ENCODE measurements at places on chromosomes 4 and X.

DNA sequence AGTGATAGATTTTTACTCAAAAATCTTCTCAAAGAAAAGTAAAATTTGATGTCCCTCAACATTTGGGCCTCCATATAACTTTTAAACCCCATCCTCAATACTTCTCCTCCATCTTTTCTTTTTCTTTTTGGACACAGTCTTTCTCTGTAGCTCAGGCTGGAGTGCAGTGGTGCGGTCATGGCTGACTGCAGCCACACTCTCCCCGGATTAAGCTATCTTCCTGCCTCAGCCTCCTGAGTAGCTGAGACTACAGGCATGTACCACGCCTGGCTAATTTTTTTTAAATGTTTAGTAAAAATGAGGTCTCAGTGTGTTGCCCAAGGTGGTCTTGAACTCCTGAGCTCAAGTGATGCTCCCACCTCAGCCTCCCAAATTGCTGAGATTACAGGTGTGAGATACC, 33.1 kb downstream of the KDM6A start:
- ATAC-seq, result peak; percentile 25

- ATAC-seq, result peak; percentile 33
These were observed 1.1 kb downstream of the OGT start for GRCh38 chrX:71533851-71534561.

DNA sequence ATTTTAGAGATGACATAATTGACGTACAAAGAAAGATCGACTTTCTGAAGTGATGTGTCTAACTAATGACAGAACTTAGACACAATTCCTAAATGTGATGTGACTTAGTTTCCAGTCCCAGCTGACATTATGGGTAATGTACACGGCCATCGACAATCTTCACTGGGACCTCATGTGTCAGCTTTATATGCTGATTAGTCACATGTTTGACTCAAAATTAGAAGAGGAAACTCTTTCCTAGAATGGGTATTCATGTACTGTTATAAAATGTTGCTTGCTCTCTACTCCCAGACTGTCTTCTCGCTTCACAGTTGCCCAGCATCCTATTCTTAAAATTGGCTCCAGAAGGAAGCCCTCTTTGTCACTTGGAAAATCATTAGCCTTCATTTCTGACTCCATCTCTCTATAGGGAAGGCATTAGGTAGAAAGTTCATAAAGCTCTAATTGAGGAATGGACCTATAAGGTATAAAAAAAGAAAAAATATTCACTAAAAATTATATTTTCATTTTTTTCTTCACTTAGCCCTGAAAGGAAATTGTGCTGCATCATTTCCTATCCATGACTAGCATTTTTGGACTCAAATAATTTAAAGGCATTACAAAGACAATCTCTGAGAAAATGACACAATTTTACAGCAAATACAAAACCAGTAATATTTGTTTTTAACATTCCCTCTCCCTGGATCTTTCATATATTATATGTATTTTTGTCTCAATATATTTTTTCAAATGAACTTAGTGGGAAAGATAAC, 554.6 kb downstream of the INPP4B start:
- no peak for ATAC-seq

DNA sequence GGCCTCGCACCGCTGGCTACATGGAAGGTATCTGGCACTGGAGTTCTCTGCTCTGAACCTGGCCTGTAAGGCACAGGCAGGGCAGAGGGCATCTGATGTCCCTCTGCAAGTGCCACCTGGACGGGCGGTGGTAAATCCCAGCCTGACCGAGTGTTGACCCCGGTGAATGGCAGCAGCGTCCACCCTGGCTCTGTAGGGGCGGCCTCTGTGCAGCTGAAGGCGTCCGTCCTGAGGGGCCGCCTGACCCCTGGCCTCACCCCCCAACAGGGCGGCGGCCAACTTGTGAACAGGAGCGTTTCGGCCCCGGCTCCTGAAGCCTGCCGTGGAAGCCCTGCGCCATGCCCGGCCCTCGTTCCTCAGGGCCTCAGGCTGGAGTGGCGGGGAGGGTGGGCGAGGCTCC, 51.4 kb downstream of the CPZ start:
- ATAC-seq, result no peak

- ATAC-seq, result no peak
These were observed 104.2 kb downstream of the TMEM131L start for GRCh38 chr4:153570228-153570973.

DNA sequence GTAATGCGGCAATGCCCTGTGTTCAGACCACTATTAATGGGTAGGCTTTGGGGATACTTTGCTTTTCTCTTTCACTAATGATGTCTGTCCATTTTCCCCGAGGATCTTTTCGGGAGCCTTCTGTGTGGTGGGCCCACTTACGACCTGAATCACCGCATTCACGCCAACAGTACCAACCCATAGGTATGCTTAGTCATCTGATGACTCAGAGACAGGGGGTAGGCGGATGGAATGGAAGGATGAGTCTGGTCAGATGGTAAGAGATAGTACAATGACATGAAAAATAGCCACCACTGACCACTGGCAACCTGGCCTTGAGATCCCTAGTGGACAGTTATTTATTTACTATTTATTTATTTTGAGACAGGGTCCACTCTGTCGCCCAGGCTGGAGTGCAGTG, 76.0 kb upstream of the DHRSX start:
- ATAC-seq, result no peak

DNA sequence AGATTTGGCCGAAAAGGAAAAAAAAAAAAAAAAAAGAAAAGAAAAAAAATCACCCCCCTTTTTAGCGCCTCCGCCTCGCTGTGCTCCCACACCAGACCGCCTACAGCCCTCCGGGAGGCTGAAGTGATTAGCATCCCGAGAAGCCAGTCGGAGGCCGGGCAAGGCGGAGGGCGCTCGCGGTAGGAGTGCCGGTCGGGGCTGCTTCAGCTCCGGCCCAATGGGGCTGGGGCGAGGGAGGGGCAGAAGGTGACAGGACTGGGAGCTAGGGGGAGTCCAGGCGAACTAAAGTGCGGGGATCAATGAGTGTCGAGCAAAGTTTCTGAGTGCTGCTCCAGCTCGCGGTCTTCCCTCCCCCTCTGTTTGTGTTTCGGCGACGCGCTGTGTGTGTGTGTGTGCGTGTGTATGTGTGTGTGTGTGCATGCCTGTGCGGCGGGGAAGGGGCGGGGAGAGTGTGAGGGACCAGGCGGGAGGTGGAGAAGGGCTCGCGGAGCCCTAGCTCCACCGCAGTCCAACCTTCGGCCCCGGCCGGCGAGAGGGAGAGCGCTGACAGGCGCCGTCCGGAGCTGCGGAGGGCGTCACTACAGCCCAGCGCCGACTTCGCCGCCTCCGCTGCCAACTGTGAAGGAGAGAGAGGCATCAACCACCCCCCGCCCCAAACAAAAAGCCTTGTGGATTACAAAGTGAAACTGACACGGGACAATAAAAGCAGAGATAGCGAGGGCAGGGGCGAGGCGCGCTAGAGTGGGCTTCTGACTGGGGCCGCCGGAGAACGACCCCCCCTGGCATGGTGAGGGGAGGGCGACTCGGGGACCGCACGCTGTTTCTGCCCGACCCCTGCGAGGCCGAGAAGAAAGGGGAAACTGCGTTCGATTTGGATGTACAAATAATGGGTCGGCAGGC, at the start of gene FAT4:
TSS of gene FAT4 (plus strand) at position 280 of the 900 bp plus-strand sequence. CDS start 1,457 bp downstream, outside the sequence.
- peak; percentile 86 for ATAC-seq

DNA sequence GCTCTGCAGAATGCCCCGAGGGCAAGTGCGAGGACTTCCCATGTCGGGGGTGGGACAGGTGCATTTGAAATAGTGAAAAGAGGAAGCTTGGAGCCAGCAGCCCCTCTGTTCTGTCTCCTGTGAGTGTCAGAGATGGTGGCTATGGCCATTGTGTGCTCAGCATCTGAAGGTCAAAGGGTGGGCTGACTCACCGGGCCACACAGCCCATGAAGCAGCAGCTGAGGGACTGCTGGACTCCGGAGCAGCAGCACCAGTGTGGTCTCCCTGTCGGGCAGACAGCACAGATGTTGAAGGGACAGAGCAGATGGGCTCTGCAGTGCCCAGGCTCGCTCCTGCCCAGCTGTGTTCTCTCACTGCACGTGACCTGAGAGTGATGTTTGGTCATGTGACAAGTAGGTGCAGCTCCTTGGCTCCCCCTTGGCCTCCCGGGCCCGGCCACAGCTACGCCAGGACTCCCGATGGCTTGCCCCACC, 53.5 kb downstream of the TBC1D14 start:
- ATAC-seq, result no peak

- no peak for ATAC-seq
These were observed 10.3 kb upstream of the MXD4 start for GRCh38 chr4:2272026-2272827.

GRCh38 chr4:46937493-46937892, 28.4 kb upstream of the COX7B2 start:
- ATAC-seq, result no peak

DNA sequence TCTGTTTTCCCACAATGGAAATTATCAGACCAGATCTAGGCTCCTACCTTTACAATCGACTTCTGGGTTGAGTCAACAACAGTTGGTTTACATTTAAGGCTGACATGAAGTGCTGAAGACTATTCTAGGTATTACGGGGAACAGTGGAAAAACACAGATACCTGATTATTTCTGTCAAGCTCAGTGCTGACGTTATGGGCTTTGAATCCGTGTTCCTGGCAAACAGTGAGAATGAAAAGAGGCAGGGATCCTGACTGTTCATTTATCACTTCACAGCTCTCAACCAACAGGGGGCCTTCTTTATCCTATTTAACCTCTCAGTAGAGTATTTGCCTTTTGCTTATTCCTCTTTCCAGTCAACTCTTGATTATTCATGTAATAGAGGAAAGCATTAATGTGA, 43.1 kb downstream of the TMEM164 start:
- no peak for ATAC-seq

DNA sequence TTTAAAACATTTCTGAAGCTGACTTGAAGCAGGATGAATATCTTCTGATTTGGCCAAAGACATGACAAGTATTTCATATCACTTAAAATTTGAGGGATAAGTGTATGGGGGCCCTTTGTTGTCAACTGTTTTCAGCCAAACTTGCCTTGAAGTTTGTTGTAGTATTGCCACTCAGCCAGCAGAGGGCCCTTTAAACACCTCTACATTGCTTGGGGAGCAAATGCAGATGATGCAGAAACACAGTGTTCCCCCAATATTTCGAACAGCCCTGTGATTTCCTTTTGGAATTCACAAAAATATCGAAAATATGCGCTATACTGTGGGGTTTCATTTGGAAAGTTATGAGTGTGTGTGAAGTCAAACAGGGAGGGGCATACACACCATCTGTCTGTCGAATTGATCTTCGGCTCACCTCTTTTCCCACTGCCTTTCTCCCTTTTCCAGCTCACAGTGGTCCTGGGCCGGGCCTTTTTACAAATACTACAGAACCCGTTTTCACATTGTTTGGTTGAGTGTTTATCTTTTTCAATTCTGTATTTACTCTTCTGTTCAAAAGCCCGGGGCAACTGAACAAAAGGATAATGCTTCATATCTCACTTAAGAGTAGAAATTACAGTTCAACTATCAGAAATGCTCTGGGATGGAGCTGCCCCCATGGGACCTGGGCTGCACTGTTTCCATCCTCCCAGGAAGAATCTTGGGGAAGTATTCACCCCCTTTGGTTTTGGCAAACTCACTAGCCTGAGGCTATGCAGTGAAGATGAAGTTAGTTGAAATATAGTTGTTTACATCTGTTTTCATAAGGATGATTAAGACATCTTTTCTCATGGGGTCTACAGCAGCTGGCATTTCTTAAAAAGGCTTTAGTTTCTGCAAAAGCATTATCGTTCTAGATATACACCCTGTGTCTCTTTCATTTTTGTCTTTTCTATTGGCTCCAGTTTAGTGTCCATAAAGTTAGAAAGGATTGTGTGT, 137.6 kb downstream of the EGF start:
- ATAC-seq, result peak; percentile 49

DNA sequence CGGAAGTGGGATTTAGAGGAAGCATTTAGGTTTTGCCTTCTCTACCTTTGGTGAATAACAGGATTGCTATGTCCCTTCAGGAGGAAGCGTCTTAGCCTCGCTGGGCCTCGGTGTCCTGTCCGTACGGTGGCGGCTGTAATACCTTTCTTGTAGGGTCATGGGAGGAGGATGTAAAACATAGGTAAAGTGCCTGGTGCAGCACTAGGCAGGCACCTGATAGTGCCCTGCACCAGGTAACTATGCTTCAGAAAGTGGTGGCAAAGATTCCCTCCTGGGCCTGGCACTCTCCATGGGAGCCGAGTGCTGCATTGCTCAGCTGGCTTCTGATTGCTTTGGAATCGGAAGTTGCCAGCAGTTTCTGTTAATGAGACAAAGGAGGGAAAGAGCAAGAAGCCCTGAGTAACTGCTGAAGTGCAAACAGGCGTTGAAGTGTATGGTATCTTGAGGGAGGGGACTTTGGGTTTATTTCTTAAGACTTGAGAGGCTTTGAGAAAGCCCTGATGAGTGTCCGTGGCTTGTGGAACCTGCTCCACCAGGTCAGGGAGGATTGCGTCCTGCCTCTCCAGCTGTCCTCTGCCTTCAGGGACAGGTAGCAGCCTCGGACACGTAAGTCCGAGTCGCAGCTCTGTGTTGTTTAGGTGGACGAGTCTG, 45.8 kb downstream of the TBC1D14 start:
- ATAC-seq, result peak; percentile 75

DNA sequence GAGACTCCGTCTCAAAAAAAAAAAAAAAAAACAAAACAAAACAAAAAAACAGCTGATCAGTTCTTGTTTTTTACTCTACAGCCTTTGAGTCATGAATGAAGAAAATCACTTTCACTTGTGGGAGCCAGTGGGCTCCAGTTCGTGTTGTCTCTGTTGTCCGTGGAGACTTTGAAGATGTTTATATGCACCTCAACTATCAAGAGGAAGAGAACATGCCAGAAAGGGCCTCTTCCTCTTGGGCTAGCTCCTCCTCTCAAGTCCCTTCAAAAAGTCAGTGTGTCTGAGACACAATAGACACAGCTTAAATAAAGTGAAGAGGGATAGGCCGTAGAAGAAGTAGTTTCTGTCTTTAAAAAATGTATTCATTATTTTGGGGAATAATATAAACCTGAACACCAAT, 182.7 kb downstream of the KDR start:
- ATAC-seq, result no peak

- no peak for ATAC-seq
These were observed 502.6 kb upstream of the TECRL start for GRCh38 chr4:64911846-64912245.

DNA sequence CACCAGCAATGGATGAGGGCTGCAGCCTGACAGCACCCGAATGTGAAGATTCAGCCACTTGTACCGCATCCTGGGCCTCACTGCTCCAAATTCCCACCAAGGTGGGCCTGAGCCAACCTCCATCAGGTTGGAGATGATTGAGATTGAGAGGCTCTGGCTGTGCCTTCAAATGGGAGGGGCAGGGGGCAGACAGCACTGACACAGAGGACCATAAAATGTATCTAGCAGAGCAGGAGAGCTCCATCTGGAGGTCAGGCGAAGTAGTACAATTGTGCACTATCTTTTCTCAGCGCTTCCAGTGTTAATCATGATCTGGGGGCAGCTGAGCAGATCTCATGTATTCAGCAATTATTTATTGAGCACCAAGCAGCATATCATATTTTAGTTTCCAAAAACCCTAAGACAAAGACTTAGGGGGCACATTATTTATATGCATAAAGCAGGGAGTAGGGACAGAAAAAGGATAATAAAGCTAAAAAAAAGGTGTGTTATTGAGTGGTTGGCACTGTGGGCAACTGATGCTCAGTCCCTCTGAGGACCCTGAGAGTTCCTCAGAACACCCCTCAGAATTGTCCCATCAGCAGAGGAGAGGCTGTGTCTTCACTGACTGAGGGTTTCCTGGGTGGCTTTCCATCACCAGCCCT, 31.6 kb upstream of the C1QTNF7 start:
- no peak for ATAC-seq

GRCh38 chrX:105120463-105120862, 100.0 kb downstream of the TEX13A start:
- ATAC-seq, result no peak

All from esophagus mucosa (tissue), 1 donor.